RCC 7860 (cell line): ENCODE measurements at places on chromosomes 13 and 19.
A peak's percentile ranks its signal among the peaks of the same experiment; 100 is the strongest.

GRCh38 chr19:31258211-31259052 lies 90.8 kb downstream of the TSHZ3 start:
- no peak for DNase-seq

DNA sequence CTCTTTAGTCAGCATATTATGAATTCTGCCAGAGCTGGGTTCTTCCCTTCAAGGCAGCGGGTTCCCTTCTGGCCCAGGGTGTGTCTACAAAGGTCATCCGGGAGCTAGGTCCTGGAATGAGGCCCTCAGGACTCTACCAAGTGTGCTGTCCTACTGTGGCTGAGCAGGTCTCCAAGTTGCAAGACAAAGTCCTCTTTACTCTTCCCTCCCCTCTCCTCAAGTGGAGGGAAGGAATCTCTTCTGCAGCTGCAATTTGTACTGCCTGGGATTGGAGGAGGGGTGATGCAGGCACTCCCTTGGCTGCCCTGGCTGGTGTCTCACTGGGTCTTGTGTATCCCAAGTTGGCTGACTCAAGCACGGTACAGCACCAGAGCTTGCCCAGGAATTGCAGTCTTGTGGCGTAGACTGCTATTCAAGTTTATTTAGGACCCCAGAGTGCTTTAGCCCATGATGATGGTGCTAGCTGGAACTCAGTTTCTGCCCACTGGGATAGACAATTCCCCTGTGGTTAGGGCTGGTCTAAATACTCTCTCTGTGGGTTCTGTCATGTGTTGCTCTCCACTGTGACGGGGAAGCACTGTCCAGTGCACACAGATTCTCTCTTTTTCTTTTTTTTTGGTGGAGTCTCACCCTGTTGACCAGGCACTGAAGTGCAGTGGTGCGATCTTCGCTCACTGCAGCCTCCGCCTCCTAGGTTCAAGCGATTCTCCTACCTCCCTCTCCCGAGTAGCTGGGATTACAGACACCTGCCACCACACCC lies 28.5 kb downstream of the RFC3 start:
- no peak for DNase-seq

DNA sequence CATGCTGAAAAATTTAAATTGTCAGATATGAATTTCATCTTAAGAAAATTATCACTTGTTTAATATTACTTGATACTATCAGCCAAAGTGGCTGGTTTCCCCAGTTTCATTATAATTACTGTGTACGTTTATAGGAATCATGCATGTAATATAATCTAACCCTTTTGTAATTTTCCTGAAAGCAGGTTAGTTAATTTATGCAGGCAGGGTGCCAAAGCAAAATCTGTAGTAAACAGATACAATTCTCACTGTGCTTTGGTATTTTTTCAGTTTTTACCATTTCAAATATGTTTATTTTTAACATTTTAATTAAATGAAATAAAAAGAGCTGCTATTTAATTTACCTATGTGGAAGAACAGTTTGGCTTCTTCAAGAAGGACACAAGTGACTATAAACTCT lies 1227.5 kb upstream of the MIR17HG start:
- no peak for DNase-seq

- no peak for DNase-seq
These were observed 2.4 kb downstream of the DZIP1 start for GRCh38 chr13:95642028-95642621.

- DNase-seq = peak; percentile 21
These were observed 136.3 kb upstream of the SERP2 start for GRCh38 chr13:44237276-44237767.

GRCh38 chr19:8615813-8616596 lies 5.5 kb upstream of the ADAMTS10 start:
- peak; percentile 13 for DNase-seq

DNA sequence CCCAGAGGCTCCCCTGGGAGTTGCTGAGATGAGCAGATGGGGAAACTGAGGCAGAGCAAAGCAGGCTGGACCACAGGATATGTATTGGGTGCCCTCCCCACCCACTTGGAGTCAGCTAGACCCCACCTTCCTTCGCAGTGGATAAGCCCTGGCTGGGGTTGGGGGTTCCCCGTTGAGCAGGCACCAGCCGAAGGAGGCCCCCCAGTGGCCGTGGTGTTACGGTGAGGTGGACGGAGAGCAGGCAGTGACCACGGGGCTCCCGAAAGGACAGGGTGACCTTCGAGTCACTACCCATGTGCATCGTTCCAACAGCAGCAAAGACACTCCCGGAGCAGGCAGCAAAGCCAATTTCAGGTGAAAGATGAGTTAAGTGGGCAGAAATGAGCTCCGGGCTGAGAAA lies 62.4 kb upstream of the ADGRE5 start:
- DNase-seq = no peak

DNA sequence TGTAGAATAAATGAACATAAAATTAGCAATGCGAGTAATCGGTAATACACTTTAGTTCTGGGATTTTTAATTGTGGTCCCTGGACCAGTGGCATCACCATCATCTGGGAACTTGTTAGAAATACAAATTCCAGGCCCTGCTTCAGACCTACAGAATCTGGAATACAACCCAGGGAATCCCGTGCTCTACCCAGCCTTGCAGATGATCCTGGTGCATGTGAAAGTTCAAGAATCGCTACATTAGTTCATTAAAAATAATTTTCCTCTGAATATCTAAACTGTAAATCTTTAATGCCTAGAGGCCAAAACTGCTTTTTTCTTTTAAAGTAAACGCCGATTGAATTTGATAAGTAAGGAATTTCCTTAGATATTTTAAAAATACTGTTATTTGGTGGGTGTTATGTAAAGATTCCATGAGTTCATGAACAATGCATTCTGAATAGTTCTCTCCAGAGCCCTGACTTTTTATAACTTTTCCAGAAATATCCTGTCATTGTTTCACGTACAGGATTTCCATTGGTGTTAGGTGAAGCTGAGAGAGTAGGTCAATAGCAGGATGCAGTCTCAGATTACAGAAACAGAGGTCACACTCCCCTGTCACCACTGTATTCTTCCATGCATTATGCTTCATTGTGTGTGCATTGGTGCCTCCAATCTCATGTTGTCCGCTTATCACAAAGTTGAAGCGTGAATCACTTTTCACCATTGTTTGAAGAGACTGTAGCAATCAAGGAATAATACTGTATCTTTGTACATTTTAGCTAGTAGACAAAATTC lies 596.5 kb upstream of the KLF12 start:
- DNase-seq = no peak

- DNase-seq = no peak
These were observed 349.5 kb downstream of the TSHZ3 start for GRCh38 chr19:30999726-31000125.

DNA sequence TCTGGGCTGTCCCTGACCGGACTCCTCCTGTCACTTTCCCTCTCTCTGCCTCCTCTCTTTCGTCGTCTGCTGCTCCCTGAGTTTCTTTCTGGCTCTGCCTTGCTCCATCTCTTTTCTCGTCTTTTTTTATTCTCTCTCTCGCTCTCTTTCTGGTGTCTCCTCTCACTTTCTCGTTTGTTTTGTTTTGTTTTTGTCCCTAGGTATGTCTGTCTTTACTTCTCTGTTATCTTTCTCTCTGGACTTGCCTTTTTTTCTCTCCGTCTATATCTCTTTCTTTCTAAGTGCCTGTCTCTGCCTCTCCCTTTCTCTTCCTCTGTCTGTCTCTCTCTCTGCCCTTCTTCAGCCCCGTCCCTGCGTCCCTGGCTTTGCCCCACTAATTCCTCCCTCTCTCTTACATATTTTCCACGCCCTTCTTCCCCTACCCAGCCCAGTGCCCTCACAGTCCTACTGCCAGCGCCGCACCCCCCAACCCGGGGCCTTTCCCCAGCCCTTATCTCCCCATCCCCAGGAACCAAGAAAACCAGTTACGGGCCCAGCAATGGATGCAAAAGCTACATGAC lies 48.1 kb upstream of the SHKBP1 start:
- DNase-seq = no peak

DNA sequence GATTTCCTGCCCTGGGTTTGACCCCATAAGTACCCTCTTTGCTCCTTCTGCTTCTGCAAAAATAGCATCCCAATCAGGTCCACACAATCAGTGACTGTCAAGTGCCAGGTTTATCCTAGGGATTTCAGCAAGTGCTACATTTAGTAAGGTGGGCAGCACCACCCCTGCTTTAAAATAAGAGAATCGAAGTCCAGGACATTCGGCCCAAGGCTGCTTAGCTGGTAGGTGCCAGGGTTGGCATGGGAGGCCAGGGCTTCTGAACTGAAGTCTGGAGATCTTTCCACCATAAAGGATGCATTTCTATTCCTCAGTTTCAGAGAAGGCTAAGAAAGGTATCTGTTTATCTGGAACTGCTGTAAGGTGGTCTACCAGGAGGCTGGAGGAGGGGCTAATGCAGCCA lies 408.3 kb downstream of the ZNF536 start:
- DNase-seq = no peak

GRCh38 chr13:58018865-58019264 lies 387.3 kb downstream of the PCDH17 start:
- DNase-seq = no peak
